Aorta (tissue), 5 donors: ENCODE measurements at places on chromosomes 7 and 10.

DNA sequence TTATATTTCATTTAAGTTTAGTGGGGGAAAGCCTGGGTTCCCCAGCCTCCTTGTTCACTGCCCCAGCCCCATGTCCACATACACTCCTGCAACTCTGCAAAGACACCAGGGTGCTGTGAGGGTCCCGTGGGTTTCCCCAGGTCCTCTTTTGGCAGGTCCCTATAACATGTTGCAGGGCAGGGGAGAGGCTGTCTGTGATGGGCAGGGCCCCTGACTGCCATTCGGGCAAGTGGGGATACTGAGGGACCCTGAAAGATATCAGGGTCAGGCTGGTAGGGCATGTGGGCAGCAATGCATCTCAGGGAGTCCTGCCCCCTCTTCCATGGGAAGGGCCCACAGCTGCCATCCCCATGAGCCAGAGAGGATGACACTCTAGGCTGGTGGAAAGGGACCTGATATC is 28.4 kb downstream of the RASGEF1A start:
- no peak for DNase-seq

DNA sequence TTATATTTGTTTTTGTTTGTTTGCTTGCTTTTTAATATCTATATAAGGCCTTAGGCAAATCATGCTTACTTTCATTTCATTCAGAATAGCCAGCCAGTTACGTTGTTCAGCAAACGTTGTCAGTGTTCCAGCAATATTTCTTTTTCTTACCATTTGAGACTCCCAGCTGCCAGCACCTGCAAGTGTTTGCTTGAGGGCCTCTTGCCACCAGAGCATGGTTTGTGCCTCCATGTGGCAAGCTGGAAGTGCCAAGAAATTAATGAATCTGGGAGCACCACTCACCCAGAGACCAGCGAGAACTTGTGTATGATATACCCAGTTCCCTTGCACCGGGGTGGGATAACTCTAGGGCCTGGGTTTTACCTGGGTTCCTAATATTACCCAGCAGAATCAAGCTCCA is 177.1 kb upstream of the CSTF2T start:
- DNase-seq: no peak

DNA sequence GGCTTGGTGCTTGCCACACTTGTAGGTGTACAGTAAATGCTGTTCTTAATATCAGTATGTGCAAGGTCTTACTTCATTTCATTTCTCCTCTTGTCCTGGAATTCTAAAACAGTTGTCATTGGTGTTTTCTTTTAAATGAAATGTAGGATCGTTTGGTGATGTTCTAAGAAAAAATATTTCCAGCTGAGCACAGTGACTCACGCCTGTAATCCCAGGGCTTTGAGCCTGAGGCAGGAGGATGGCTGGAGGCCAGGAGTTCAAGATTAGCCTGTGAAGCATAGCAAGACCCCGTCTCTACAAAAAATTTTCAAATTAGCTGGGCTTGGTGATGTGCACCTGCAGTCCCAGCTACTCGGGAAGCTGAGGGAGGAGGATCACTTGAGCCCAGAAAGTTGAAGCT is 32.6 kb upstream of the ELN start:
- no peak for DNase-seq

GRCh38 chr7:24962418-24962962 is 17.5 kb downstream of the OSBPL3 start:
- DNase-seq: no peak

DNA sequence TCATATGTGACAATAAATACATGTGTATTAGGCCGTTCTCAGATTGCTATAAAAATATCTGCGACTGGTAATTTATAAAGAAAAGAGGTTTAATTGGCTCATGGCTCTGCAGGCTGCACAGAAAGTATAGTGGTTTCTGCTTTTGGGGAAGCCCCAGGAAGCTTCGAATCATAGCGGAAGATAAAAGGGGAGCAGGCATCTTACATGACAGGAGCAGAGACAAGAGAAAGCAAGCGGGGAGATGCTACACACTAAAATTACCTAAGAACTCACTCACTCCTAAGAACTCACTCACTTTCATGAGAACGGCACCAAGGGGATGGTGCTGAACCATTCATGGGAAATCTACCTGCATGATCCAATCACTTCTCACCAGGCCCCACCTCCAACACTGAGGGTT is 284.9 kb downstream of the OTUD1 start:
- DNase-seq: no peak

DNA sequence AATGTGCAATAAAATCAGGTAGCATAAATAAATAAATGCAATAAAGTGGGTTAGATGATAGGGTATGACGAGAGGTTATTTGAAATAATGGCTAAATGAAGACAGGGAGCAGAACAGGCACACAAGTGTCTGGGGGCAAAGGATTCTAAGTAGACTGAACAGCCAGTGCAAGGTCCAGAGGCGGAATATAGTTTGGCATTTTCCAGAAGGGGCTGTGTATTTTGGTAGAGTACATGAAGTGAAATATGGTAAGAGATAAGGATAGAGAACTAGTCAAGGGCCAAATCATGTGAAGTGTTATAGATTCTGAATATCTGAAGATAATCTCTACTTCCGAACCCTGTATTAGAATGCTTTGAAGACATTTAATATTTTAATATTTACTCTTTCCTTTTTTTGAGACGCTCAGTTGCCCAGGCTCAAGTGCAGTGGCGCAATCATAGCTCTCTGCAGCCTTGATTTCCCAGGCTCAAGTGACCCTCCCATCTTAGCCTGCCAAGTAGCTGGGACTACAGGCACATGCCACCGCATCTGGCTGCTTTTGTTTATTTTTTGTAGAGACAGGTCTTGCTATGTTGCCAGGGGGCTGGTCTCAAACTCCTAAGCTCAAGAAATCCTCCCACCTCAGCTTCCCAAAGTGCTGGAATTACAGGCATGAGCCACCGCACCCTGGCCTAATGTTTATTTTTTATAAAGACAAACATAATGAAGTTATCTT is 44.4 kb upstream of the CD36 start:
- DNase-seq: no peak

GRCh38 chr10:128709686-128710085 is 583.5 kb upstream of the MKI67 start:
- no peak for DNase-seq

DNA sequence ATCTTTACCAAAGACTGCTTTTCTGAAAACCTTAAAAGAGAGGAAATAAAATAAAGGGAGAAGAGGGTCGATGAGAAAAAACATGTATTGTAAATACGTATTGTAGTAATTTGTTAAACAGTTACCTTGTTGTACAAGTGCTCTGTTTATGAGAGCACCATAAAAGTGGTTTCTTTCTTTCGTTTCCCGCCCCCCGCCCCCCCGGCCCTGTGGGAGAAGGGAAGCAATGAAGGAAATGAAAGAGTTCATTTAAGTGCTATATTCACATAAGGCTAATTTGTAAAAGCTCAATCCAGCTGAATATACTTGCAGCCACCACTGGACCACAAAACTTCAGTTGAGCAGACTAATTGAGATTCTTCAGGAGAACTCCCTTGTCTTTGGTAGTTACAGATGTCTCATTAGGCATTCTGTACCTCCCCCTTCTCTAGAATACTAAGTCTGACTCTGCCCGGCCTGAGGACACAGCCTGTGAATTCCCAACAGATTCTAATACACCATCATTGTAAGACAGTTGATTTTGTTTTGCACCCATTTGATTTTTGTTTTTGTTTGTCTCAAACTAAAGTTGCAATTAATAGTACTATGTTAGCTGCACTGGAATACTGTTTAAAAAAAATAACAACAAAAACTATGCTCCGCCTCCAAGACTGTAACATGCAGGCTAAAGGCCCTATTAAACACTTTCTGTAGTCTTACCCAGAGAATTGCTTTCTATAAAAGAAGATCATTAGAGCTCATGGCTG is 124.9 kb downstream of the ARHGAP12 start:
- DNase-seq: no peak

- no peak for DNase-seq
Observed at GRCh38 chr10:129344731-129345355, 122.2 kb upstream of the MGMT start.

- DNase-seq: peak; percentile 57
Observed at GRCh38 chr7:130009848-130010688, 41.1 kb downstream of the ZC3HC1 start.

DNA sequence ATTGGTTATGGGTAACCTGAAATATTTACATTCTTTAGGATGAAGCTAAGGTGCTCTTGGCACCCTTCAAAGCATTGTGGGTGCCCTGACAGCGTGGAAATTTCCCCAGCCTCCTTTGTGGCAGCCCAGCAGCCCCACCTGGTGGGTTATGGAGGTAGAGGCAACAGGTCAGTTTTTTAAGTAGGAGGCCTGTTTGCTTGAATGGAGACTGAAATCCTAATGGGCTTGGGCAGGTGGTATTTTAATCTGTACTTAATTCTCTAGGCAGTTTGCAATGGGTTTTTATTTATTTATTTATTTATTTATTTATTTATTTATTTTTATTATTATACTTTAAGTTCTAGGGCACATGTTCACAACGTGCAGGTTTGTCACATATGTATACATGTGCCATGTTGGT is 139.4 kb downstream of the EPC1 start:
- peak; percentile 76 for DNase-seq

DNA sequence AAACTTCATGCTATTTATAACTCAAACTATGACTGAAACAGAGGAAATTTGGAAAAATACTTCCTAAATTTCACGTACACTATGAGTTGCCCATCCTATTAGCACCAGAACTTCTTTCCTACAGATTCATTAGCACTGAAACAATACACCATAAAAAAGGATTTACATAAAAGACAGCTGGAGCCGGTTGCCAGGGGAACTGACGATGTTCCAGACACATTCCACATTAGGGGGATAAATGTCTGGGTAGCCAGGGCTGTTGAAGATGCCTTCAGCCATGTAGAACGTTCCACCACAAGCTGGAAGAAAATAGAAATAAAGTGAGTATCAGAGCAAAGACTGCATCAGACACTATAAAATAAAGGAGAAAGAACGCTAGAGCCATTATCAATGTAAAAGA is 129.8 kb upstream of the RSU1 start:
- DNase-seq: no peak

DNA sequence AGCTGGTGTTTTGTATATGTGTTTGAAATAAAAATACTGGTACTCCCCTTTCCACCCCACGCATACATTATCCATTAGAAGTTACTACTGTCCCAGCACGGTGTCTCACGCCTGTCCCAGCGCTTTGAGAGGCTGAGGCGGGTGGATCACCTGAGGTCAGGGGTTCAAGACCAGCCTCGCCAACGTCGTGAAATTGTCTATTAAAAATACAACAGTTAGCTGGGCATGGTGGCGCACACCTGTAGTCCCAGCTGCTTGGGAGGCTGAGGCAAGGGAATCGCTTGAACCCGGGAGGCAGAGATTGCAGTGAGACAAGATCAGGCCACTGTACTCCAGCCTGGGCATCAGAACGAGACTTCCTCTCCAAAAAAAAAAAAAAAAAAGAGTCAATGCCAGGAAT is 2.7 kb downstream of the HBP1 start:
- DNase-seq: no peak

DNA sequence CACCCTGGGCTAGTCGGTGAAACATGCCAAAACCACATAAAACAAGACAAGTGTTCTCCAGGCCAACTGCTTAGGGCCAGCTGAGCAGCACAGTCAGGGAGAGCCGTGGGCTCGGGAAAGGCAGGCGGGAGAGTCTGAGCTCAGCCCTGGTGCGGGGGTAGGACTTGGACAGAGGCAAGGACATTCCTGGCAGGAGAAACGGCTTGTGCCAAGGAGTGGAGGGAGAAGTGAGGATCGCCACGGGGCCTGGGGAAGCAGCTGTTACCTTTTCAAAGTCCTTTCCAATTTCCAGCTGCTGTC is 4.2 kb downstream of the ELN start:
- DNase-seq: peak; percentile 85

DNA sequence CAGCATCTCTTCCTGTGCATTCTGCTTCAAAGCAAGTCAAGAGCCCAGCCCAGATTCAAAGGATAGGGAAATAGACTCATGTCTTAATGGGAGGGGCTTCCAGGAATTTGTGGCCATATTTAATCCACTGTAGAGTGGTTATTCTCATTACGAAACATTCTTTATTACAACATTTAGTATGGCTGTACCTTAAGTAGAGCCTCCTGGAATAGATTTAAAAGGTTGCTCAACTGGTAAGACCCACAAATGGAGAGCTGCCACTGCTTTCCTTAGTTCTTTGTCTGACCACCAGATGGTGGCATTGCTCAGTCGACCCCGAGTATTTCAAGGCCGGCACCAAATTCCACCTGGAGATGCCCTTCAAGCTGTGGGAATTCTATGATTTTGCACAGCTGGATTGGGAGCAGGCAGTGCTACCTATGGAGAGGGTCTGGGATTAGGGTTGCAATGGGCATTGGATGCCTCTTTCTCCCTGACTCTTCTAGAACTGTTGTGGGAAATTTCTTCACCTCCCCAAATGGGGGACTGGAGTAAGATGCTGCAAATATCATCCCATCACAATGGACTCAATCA is 102.2 kb downstream of the RBM20 start:
- DNase-seq: no peak

GRCh38 chr7:20650782-20651181 is 35.3 kb downstream of the ABCB5 start:
- DNase-seq: no peak

- no peak for DNase-seq
Observed at GRCh38 chr7:35267411-35267810, 13.5 kb upstream of the TBX20 start.

DNA sequence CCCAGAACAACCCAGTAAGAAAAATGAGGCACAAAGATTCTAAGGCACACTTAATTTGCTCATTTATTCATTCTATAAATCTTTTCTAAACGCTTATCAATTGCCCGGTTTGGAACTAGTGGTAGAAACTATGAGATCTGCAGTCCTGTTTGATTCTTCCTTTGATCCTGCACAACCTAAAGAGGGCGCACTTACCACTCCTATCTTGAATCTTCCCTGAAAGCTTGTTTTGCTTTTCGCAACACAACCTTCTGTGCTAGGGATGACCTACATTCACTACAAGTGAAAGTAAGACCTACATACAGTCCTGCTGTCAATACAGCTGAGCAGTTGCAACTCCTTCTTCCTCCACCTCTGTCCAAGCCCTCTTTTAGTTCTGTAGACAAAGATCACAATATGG is 12.6 kb upstream of the ARL4A start:
- no peak for DNase-seq
